ENCODE measurements at places on chromosomes 6 and 20.

- ATAC-seq: no peak
These were observed 10.8 kb upstream of the WTAP start for GRCh38 chr6:159716247-159717096.

DNA sequence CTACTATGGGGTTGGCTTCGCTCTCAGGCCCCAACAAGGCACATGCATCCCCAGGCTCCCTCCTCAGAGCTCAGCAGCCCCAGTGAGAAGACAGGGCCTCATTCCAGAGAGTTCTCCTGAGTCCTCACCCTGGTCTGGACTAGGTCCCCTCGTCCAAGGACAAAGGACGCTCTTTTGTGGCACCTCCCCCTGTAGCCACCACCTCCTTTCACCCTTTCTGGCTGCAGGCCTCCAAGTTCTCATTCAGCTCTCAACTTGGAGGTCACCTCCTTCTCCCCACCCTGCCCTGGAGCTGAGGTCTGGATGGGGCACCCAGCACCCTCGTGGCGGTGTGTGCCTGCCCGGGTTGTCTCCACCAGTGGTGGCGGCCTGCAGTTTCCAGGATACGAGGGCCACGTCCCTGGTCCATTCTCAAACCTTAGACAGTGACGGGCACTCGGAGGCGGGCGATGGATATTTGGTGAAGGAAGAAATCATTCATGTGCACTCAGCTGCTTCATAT, 2.5 kb downstream of the UNC93A start:
- ATAC-seq: no peak

- ATAC-seq: no peak
These were observed 1341.0 kb upstream of the EYS start for GRCh38 chr6:67047996-67048395.

DNA sequence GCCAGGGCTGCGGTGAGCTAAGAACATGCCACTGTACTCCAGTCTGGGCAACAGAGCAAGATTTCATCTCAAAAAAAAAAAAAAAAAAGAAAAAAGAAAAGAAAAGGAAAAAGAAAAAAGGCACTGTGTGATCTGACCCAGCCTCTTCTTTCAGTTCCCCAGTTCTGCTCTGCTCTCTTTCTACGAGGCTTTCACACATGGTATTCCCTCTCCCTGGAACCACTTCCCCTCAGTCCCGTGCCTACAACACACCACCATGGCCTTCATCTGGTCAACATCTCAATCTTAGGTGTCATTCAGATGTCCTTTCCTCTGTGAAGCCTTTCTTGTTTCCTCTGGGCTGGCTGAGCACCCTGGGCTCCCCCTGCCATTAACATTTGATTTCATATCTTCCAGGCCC, 2.3 kb upstream of the DSN1 start:
- ATAC-seq: no peak

GRCh38 chr20:667351-668034, 8.1 kb downstream of the SCRT2 start:
- no peak for ATAC-seq

- no peak for ATAC-seq
These were observed 405 bp downstream of the RALGAPA2 start for GRCh38 chr20:20712004-20712473.

- peak; percentile 39 for ATAC-seq
These were observed 42.1 kb upstream of the CDH22 start for GRCh38 chr20:46350201-46350985.

- ATAC-seq: no peak
These were observed 47.8 kb upstream of the MAP7 start for GRCh38 chr6:136598048-136598447.

DNA sequence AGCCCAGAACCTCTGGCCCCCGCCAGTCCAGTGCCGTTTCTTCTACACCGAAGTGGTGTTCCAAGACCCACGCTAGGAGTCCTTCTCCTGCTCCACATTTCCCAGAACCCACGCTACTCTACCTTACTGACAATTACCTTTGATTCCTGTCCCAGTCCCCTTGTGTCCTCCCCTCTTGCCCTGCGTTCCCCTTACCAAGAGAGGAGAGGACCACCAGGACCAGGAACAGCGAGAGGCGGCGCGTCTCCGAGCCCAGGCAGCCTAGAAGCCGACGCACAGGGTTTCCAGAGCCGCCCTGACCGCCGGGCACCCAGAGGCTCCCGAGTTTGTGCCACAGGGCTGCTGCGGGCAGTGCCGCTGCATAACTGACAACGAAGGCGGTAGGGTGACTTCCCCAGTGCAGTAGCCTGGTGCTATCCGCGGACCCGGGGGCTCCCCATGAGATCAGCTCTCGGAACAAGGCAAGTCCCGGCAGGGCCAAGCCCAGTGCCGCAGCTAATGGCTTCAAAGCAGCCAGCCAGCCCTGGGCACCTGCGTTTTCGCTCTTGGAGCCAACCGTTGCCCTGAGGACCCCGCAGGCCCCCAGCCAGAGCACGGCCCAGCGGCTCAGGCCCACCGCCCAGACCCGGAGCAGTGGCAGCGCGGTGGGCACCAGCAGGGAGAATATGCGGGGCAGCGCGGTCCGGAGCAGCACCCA, 512 bp downstream of the TAP1 start:
- peak; percentile 33 for ATAC-seq

GRCh38 chr20:20003031-20003954, 13.9 kb upstream of the NAA20 start:
- ATAC-seq: peak; percentile 62

DNA sequence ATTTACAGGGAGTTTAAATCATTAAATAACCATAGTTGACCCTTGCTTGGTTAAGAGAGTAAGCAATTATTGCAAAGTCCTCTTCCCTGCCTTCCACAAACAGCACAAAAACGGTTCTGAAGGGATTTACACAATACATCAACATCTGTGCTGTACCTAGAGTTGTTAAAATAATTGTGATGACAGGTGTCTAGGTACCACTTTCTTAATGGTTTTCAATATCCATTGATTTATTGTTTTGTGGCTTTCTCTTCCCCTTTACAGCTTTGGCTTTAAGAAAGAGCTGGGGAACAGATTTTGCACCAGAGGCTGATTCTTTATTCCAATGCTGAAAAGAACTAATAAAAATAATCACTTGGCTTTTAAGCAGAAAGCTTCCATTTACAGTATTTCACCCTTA, 598 bp upstream of the SOX4 start:
- ATAC-seq: no peak

DNA sequence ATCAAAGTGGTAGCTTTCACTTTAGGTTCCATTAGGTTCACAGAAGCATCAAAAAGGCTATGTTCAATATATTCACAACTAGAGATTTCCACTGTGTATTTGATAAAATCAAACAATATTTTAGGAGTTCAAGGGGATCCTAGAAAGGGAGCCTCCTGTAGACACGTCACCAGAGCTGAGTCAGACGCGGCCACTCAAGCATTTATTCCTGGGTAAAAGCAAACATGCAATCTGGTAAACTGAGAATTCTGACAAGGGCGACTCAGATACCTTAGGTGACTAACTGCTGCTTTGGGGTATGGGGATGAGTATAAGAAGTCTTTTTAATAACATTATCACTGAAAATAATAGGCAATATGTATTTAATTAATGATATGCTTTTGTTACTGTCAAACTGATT, 118.7 kb upstream of the HMGN3 start:
- ATAC-seq: no peak

DNA sequence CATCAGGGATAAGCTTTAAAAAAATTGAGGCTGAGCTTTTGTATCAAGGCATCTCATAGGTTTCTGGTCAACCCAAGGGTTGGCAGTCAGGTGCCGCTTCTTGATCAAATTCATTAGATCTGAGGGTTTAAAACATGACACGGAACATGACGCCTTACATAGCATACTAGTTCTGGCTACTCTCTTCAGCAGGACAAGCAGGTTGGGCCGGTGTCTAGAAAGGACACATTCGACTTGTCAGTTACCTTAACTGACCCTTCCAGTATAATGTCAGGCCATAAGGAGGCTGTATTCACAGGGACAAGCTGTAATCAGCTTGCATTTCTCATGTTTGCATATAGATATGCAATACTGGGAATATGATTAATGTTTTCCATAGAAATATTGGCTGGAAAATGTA, 65.6 kb downstream of the PHACTR1 start:
- ATAC-seq: no peak

DNA sequence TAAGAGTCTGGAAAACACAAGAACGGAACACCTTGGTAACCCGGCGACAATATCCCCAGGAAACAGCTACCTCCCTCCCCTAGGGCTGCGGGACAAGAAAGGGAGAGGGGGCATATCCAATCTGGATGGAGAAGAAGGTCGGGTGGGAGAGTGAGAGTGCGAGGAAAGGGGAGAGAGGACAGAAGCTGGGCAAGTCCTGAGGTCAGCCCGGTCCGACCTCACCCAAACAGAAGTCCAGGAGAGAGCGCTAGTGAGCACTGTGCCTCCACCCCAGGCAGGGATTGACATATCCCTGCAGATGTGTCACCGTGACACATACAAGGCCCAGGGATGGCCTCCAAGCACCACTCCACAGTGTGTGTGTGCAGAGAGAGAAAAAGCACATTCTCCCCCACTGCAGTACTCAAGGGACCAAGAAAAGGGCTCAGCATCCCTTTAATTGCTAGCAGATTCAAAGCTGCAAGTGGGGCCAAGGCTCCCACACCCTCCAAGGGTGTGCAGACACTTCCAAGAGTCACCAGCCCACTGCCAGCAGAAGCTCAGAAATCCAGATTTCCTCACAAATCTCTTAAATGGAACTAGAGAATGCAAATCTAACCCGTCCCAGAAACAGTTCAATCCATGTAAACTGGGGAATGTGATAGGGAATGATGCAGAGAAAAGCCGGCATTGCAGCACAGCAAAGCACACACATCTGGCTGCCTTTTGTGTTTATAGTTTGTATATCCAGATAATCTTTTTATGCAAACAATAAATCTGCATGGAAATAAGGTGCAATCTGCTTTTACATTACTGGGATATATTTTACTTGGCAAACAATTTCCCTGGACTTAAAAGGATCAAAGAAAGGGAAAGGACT, 3.1 kb downstream of the PXDC1 start:
- ATAC-seq: peak; percentile 34

DNA sequence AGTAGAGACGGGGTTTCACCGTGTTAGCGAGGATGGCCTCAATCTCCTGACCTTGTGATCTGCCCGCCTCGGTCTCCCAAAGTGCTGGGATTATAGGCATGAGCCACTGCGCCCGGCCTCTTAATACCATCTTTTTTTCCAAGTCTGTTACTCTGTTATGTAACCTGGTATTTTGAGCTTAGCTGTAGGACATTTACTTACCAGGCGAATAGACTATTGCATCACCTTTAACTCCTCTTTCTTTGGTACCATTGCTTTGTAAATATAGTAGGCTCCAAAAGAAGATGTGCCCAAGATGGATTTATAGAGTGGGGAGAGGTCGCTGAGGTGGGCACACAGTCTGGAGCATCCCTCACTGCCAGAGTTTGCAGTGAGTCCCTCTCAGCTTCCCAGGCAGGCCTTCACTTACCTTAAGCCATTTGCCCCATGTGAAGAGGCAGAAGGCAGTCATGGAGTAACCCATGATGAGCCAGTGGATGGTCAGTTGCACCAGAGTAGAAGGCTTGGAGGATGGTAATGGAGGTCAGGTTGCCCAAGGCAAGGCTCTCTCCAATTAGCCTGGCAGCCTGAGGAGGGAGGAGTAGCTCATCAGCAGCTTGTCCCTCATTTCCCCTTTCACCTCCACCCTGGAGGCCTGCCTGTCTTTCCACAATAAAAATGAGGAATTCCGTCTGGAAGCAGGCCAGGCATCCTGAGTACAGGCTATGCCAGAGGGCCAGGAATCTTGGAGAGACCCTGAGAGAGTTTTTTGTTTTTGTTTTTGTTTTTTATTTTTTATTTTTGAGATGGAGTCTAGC, 9.7 kb downstream of the TIAM2 start:
- no peak for ATAC-seq

DNA sequence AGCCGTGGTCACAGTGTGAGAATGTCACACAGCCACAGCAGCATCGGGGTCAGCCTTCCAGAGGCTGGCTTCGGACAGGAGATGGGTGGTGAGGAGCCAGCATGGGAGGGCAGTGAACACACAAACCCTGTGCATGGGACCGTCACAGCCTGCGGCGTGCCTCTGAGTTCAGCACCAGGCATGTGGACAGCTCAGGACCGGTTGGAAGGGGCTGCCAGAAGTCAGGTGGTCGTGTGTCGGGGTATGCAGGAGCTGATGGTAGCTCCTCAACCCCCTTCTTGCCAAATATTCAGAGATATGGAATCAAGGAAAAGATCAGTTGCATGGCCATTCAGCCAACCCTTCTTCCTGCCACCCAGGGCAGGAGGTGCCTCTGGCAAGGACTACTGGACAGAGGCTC, 28.2 kb downstream of the MYT1 start:
- ATAC-seq: no peak

GRCh38 chr6:125310994-125311649, 9.4 kb upstream of the HDDC2 start:
- peak; percentile 81 for ATAC-seq

GRCh38 chr20:24605937-24606455, 136.6 kb downstream of the SYNDIG1 start:
- ATAC-seq: no peak

DNA sequence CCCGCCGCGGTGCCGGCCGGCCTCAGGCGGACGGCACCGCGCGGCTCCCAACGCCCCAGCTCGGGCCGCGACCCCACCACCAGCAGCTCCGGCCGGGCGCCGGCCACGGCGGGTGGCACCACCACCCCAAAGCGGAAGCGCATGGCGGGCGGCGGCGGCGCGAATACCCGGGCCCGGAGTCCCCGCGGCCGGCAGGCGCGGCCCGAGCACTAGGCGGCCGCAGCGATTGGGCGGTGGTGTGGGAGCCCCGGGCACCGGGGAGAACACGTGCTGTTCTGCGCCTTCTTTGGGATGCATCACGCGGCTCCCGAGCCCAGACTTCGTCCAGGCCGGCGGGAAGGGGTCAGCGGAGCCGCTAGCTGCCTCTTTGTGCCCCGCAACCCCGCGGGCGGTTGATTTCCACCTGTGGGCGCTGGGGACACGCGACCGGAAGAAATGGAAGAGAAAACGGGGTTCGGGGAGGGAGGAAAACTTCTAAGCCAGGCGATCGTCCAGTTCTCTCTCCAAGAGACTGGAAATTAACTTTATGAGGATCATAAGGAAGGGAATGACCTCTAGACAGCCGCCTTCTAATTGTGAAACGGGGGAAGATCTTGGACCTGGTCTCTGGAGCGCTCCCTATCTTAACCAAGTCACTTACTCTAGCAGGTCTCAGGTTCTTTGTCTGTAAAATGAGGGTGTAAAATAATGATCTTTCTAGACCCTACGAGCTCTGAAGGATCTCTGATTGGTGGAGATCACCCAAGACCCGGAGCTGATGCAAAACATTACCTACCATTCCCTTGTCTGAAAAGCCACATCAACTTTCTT, at the start of gene EPM2A:
Gene EPM2A, minus strand, starts transcription at position 165 of the 810 bp plus-strand sequence. Its CDS starts 22 bp downstream, at position 143.
- peak; percentile 72 for ATAC-seq

DNA sequence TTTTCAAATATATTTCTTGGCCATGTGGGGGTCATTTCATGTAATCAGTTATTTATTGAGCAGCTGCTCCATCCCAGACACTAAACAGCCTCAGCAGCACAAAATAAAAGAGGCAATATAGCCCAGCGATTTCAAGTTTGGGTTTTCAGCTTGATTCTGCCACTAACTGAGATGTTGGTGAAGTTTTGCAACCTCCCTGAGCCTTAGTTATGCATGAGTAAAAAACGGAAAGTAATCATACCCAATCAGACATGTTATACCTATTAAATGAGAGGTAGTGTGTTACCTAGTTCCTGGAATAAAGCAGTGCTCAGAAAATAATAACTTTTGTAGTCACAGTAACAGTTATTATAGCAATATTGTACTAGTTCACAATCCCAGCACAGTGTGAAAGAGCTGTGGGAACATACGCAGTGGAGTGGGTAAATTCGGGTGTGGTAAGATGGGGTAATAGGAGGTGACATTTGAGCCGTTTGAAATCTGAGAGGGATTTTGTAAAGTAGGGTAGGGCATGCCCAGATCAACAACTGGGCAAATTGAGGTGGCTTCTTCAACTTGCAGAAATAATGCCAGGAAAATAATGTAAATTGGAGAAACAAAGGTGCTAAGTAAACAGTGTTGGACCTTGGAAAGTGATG, 1.5 kb downstream of the SLC9A8 start:
- ATAC-seq: peak; percentile 24

Data from activated CD4-positive, CD25-positive, alpha-beta regulatory T cell treated with anti-CD3 and anti-CD28 coated beads, Interleukin-2, amount 50 U/mL, for 24 hours (primary cell).